ENCODE measurements at places on chromosomes 1 and 21.

DNA sequence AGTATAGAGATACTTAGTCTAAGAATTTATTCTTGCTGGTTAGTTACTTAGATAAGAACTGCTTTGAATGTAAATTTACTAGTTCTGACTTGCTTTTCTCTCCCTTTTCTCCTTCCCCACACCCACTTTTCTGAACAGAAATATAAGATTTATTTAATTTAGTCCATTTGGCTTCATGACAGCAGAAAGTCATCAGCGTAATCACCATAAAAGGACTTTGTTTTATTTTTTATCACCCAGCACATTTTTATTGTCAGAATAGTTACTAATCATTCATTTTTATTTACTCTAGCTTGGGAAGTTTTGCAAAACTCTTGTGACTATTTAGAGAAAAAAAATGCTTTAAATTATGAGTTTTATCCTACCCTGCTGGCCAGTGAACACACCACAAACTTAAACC lies 197.2 kb downstream of the CHRM3 start:
- DNase-seq = no peak

DNA sequence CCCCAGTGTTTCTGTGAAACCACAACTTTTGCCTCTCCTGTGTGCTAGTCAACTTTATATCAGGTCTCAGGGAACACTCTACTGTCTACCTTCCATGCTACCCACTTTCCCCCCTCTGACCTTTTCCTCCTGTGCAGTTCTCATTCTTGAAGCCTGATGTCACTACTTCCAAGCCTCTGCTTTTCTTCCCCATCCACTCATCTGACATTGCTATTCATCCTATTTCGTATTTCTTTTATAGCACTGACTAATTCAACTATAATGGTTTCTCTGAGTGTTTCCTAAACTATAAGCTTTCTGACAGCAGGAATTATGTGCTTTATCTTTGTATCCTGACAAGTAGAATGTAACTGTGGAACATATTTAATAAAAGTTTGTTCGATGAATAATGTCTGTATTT lies 18.2 kb upstream of the DPH5 start:
- no peak for DNase-seq

DNA sequence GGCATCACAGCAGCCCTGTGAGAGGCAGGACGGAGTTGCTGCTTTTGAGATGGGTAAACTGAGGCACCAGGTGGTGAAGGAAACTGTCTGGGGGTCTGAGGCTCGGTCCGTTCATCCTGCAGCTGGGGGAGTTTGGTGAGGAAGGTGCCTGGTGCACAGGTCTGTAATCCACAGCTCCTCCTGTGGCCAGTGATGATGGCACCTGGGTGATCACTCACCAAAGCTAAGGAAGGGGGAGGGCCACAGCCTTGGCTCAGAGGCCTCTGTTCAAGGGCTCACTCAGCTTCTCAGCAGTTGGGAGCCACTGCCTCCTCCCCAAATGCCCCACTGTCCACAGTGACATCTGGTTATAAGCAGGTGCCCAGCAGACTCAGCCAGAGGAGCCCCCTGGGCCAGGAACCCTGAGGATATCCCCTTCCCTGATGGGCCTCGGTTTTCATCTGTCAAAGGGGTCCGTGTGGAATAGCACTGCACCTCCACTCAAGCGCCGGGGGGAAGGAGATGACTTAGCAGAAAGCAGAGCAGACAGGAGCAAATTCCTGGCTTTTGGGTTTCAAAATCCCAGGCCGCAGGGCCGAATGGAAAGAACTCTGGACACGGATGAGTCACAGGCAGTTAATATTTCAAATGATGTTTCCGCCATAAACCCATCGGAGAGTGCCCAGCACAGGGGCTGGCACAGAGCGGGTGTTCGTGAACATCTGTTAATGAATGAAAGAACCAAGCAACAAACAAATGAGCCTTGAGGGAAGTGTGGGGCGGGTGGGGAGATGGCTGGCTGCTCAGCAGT lies 82.8 kb downstream of the DMRTB1 start:
- DNase-seq = peak; percentile 22

DNA sequence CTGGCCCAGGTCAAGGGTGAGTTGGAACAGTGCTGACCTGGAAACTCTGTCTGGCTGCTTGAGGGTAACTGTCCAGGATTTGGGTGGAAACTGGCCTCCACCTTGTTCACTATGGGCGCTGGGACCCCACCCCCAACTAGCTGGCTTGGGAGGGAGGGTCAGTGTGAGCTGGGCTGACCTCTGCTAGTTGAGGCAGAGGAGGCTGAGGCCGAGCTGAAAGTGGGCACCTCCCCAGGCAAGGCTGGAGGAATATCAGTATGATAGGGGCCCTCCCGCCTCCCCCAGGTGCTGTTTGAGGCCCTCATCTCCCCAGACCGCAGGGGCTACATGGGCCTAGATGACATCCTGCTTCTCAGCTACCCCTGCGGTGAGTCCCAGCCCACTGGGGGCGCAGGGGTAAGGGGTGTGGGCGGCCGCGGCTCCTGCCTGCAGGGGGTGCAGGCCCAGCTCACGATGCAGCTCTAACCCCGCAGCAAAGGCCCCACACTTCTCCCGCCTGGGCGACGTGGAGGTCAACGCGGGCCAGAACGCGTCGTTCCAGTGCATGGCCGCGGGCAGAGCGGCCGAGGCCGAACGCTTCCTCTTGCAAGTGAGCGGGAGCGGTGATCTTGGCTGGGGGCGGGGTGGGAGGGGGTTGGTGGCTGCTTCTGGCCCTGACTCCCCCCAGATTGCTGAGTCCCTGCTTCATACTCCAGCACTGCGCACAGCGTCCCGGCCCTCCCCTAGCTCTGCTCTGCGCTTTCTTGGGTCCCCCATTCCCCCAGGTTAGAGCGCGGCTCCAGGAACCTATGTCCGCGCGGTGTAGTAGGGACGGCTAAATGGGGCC lies 22.9 kb downstream of the PTPRU start:
- DNase-seq = no peak

GRCh38 chr1:17405898-17406759 lies 33.3 kb downstream of the RCC2 start:
- DNase-seq = peak; percentile 24

DNA sequence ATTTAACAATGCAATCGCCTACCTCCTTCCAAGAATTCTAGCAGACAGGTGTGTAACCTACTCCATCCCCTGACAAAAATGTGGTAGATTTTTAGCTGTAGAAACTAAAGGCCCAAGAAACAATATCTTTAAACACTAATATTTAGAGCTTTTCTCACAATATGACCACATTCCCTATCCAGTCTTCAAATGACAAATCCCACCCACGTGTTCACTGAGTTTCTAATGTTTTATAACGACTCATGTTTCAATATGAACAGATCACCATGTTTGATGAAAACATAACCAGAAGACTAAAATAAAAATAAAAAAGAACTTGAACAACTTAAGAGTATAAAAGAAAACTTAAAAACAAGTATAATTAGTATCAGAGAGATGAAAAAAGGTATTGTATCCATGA lies 24.6 kb downstream of the RSBN1 start:
- DNase-seq = no peak

- DNase-seq = peak; percentile 1
Observed at GRCh38 chr1:247415423-247416361, at the start of gene NLRP3. NLRP3 (plus strand) TSS chr1:247416173; CDS start chr1:247418801, 2,628 bp downstream.

- DNase-seq = no peak
Observed at GRCh38 chr1:84025966-84026365, 27.0 kb upstream of the TTLL7 start.

- no peak for DNase-seq
Observed at GRCh38 chr1:36053978-36054377, 29.9 kb upstream of the TEKT2 start.

DNA sequence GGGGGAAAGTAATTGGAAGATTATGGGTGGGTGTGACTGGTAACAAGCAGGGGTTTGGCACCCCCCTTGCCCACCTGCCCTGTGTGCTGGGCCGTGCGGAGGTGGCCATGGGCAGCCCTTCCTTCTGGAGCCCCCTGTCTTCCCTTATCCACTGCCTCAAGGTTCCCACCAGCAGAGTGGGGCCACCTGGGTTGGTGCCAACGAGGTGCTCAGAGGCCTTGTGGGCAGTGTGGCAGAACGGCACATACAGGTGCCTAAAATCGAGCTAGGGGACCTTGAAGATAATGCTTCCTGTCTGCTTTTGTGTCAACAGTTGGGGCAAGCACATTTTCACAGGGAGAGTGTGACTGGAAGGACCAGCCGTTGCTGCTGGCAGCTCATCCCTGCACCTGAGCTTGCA lies 161.8 kb downstream of the PCBP3 start:
- DNase-seq = no peak

DNA sequence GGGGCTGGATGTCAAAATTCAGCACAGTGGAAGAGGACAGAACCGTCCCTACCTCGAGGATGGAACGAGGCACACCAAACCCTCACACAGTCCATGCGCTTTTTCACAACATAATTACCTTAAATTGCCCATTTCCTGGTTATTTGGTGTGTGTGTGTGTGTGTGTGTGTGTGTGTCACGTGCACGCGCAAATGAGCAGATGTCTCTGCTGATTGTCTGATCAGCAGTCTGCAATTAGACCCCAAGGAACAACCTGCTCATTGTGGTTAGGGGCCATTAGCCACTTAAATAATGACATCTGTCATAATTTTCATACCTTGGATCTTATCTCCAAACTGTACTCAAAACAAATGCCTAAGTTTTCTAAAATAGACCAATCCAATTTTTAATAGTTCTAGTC lies 23.2 kb downstream of the AVPR1B start:
- DNase-seq = no peak

GRCh38 chr1:199706826-199707606 lies 320.5 kb upstream of the NR5A2 start:
- no peak for DNase-seq

DNA sequence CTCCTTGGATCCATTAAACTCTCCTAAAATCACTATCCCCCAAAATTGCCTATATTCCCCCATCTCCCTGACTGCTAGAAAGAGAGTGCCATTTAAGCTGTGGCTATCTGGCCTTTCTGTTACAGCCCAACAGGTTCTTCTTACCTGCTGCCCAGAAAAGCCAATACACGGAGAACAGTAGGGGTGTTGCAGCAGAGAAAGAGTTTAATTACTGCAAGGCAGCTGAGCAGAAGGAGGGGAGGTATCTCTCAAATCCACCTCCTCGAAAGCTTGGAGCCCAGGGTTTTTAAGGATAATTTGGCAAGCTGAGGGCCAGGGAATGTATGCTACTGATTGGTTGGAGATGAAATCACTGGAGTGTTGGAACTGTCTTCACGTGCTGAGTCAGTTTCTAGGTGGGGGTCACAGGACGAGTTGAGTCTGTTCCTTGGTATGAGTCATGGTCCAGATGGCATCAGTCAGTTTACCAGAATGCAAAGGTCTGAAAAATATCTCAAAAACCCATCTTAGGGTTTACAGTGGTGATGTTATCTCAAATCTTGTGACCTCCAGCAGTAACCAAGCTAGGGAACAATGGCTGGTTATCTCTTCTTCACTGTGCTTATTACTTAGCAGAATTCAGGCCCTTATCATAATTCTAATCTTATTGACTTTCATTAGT lies 89.8 kb downstream of the SMYD3 start:
- no peak for DNase-seq

Data from HS-27A (cell line).